NCI-H2081 (cell line): ENCODE measurements at places on chromosomes 6 and 20.

GRCh38 chr20:36543184-36544133 is 2.1 kb downstream of the MYL9 start:
- DNase-seq: no peak

GRCh38 chr6:39998126-39998525 is 63.9 kb upstream of the MOCS1 start:
- no peak for DNase-seq

DNA sequence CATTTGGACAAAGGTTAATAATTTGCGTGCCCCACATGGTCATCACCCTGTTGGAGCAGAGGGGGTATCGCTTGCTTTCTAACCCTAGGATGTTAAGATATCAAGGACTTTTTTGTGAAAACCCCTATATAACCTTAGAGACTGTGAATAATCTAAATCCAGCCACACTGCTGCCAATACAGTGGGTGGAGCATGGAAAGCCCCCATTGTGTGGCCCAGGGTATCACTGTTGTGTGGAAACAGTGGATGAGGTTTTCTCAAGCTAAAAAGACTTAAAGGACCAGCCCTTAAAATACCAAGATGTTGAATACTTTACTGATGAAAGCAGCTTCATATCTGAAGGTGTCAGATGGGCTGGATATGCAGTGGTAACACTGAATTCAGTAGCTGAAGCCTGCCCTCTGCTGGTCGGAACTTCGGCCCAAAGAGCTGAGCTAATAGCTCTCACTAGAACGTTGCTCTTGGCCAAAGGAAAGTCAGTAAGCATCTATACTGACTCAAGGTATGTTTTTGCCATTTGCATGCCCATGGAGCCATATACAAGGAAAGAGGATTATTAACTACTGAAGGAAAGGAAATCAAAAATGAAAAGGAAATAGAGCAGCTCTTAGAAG is 695.2 kb downstream of the PHF3 start:
- DNase-seq: peak; percentile 77

GRCh38 chr6:57257911-57258541 is 35.9 kb upstream of the RAB23 start:
- no peak for DNase-seq

DNA sequence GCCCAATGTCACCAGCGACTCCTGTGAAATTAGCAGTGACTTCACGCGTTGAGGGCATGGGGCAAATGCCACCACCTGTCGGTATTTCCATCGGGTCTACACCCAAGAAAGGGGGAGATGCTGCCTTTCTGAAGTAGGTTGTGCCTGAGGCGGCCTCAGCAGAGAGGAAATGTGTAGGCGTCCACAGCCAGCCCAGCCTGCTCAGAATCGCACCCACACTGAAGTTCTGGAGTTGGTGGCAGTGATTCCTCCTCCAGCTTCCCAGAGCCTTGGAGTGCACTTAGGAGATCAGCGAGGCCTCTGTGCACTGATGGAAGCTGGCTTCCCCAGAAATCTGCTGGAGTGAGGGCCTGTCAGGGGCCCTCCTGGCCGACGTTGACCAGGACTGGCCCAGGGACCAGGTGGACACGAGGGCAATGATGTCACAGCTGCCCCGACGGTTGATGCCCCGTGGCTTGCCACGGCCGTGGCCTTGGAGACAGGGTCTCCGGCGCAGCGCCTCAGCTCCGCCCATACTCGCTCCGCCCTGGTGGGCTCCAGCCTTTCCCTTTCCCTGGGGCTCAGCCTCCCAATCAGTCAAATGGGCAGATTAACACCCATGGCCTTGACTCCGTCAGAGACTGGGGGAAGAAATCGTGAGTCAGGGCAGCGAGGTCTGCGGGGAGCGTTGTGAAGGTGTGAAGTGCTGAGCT is 484.8 kb downstream of the PREX1 start:
- no peak for DNase-seq

DNA sequence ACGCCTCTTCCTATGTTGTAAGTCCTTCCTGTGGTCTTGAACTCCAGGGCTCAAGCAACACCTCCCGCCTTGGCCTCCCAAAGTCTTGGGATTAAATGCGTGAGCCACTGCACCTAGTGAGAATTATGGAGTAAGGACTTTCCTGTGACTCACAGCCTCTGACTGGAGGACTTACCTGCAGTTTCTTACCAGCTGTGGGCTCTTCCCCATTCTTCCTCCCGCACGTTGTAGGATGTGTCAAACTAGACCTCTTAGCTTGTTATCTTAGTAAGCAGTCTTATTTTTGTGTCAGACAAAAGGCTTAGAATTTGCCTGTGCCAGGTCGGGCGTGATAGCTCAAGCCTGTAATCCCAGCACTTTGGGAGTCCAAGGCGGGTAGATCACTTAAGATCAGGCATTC is 30.9 kb downstream of the BAK1 start:
- DNase-seq: no peak

DNA sequence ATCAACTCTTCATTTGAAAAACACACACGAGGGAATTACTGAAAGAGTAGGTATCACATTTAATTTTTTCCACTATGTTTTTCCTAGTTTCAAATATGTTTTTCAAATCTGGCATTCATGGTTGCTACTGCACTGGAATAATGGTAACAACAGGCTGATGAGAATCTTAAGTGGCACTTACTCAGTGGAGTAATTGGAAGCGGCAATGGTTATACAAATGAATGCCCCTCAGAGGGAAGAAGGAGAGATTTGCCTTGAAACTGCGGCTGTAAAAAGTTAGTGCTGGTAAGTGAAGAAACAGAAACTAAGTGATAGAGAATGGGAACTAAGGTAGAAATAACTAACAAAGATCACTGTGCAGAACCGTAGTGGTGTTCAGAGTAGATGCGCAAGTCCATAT is 41.0 kb upstream of the PDE7B start:
- no peak for DNase-seq

DNA sequence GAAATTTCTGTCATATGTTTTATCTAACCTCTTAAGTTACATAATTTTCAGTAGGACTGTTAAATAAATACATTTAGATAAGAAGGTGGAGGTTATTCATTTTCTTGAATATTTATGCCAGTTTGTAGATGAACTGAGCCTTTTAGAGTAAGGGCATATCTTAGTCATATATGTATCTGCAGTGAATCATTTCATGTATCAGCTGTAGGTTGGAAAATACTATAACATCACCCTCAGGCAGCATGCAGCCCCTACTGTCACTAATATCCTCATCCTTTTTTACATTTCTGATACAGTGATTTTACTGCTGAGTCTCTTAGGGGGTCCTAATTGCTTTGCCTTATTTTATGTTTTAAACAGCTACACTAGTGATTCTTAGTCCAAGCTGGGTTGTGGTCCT is 19.5 kb upstream of the SUMO4 start:
- no peak for DNase-seq

GRCh38 chr6:124812067-124812466 is 150.2 kb upstream of the RNF217 start:
- DNase-seq: no peak
